ENCODE measurements at places on chromosomes 3 and 15.

GRCh38 chr3:141413391-141413790 lies 45.1 kb downstream of the ZBTB38 start:
- DNase-seq = no peak

GRCh38 chr15:60745469-60746061 lies 266.6 kb upstream of the ICE2 start:
- DNase-seq = peak; percentile 24

DNA sequence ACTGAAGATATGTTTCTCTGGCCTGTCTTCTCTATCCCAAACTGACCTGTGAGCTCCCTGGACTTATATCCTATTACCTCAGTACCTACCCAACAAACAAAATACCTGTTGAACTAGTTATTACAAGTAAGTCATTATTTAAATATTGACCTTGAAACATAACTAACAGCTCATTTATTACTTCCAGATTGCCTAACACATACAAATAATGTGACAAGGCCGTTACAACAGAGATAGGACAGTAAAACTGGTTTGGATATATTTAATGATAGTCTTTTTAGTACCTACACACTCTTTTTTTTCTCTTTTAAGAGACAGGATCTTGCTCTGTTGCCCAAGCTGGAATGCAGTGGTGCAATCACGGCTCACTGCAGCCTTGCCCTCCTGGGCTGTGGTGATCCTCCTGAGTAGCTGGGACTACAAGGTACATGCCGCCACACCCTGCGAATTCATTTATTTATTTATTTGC lies 145.0 kb downstream of the ADAM10 start:
- DNase-seq = no peak

- DNase-seq = no peak
Observed at GRCh38 chr15:98160236-98160635, 199.7 kb downstream of the ARRDC4 start.

- no peak for DNase-seq
Observed at GRCh38 chr15:70491201-70491621, 272.1 kb downstream of the UACA start.

DNA sequence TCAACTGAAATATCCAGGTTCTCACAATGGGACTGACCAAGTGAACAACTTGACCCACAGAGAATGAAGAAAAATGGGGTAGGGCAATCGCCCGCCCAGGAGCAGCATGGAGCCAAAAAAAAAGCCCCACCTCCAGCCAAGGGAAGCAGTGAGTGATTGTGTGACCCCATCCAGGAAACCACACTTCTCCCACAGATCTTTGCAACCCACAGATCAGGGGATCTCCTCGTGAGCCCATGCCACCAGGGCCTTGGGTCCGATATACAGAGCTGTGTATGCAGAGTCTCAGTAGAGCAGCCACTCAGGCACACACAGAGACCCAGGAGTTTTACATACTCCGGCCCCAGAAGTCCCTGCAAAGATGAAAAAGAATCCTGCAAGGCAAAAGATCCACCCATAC lies 35.7 kb downstream of the PYGO1 start:
- no peak for DNase-seq

Measured in upper lobe of left lung (tissue), 6 donors.